ENCODE measurements at places on chromosomes 16 and 17.

GRCh38 chr16:57185446-57185944, 344 bp downstream of the PSME3IP1 start:
- DNase-seq: peak; percentile 23

DNA sequence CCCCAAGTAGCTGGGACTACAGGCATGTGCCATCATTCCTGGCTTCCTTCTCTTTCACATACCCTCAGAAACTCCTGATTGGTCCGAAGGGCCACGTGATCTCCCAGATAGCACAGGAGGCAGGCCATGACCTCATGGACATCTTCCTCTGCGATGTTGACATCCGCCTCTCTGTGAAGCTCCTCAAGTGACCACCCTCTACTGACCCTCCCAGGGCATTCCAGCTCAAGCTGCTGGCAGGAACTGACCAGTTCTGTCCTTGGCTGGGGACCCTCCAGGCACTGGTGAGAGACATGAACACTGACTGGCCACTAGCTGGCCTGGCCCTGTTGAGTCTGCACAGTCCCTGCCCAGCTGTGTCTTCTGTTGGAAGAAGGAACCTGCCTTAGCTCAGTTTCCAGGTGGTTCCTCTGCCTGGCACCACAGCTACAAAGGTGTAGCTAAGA, 5.6 kb downstream of the ERAL1 start:
- DNase-seq: no peak

GRCh38 chr16:4501071-4501478, 24.9 kb downstream of the HMOX2 start:
- DNase-seq: no peak

GRCh38 chr16:8257561-8257960, 332.8 kb downstream of the TMEM114 start:
- no peak for DNase-seq

DNA sequence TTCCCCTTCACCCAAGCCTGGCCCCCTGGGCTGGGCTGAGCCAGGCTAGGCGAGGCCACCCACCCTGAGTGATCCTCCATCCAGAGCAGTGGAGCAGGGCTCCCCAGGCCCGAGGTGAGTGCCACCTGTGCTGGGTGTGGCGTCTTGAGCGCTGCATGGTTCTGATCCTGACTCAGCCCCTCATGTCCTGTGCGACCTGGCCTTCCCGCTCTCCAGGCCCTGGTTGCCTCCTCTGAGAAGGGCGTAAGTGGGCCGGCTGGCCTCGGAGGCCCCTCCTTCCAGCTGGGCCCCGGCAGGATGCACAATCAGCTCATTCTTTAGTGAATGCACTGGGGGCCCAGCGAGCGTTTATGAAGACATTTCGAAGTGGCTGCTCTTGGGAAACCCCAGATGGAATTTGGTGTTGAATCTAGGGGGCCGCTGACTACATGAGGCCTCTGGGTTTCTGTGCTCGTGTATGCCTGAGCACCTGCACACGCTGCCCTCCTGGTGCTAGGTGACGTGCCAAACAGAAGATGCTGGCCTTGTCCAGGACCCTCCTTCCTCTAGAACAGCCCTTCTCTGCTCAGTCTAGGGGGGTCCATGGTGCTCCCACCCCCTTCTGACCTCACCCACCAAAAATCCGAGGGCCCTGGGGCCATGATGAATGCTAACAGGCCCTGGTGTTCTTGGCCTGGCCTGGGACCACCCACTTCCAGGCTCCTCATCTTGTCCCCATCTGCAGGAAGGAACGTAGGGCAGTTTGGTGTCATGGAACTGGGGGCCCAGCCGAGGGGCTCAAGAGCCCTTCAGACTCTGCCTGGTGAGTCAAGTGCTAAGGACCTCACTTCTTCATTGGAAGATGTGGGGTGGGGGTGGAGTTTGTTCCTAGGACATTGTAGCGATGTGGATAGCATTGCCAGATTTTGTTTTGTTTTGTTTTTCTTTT, 3.6 kb upstream of the TMEM92 start:
- DNase-seq: no peak

DNA sequence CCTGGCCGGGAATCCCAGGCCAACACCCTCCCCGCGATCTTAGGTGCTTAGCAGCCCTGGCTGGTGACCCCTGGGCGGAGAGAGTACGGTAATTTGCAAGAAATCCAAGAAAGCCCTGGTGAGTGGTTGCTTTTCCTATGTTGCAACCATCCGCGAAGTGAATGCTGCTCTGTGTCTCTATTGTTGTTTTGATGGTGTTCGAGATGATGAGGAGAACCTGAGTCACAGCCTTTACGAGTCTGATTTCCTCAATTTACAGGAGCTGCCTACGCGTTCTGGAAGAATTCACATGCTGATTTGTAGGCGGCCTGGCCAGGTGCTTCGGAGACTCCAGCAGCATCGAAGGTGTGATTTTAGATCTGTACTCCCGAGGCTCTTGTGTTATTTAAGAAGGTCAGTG, 63.3 kb downstream of the TMEM235 start:
- no peak for DNase-seq

- no peak for DNase-seq
These were observed 1.2 kb upstream of the COX6A2 start for GRCh38 chr16:31429314-31429713.

DNA sequence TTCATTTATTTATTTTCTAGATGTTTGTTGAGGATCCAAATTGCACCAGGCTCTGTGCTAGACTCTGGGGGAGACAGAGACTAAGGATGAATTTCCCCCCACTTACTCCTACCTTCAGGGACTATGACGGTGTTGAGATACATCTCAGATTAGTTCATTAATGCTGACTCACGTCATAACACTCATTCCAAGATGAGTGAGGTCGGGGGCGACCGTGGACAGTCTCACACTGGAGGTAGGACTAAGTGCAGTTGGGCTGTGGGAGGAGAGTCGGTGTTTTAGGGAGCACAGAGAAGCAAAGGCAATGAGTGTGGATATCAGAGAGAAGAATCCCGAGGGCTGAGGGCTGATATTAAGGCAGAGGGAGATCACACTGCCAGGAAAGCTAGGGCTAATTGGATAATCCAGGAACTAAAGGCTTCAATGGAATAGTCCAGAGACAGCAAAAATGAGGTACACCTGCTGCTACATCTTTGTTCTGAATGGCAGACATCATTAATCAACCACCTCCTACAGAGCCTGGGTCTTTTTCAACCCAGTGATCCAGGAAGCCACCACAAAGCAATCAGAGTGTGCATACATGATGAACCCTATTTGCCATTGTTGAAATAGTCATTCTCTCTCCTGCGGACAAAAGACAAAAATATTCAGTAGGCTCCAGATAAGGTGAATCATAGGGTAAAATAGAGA, 38.6 kb upstream of the CACNG4 start:
- DNase-seq: no peak

GRCh38 chr16:65278874-65279273, 157.0 kb upstream of the CDH11 start:
- DNase-seq: no peak

DNA sequence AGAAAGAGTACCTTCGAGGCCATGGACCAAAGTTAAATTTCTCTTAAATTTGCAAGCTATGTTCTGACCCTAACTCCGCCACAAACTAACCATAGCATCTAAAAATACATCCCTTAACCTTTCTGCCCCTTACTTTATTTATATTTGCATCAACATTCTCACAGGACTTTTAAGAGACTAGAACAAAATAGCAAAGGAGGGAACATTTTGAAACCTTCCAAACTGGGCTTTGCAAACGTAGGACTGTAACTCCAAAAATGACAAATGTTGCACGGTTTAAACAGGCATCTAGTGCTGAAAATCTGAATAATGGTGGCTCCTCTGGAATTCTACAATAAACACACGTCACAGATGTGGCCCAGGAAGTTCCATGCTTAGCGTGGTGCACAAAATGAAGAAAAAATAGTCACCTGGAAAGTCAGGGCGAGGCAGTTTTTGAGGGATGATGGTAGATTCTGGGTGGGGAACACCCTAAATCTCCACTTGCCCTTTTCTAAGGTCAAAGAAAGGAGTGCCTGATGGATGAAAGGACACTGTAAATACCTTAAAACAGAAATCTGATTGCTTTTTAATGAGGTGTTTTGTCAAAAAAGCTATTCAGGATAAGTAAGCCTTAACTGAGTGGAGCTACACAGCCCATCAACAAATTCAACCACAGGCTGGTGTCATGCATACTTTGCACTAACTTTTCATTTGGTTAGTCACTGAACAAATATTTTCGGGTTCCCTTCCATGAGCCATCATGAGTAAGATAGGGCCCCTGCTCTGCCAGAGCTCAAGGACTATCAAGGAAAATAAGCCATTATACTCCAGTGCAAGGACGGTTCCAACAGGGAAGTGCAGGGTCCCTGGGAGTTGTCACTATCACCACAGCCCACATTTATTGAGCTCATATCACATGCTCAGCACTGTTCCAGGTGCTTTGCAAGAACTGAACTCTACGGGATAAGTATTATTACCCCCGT, 21.2 kb downstream of the ARHGAP17 start:
- no peak for DNase-seq

GRCh38 chr17:59345476-59345875, 14.0 kb downstream of the YPEL2 start:
- DNase-seq: no peak

DNA sequence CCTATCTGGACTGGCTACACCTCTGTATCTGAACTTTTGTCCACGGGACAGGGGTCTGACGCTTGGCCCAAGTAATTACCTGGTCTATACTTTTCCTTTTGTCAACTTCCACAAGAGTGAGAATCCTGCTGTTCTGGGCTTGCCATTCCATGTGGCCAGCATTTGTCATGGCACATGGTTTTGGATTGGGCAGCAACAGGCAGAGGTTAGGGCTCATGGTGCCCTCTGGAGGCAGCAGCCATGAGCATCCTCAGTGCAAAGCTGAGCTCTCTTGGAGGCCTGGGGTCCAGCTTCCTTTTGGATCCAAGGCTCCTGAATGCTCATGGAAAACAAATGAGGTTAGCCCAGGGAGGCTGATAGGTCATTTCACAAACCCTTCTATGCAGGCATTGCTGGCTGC, 7.5 kb upstream of the EDC4 start:
- no peak for DNase-seq

DNA sequence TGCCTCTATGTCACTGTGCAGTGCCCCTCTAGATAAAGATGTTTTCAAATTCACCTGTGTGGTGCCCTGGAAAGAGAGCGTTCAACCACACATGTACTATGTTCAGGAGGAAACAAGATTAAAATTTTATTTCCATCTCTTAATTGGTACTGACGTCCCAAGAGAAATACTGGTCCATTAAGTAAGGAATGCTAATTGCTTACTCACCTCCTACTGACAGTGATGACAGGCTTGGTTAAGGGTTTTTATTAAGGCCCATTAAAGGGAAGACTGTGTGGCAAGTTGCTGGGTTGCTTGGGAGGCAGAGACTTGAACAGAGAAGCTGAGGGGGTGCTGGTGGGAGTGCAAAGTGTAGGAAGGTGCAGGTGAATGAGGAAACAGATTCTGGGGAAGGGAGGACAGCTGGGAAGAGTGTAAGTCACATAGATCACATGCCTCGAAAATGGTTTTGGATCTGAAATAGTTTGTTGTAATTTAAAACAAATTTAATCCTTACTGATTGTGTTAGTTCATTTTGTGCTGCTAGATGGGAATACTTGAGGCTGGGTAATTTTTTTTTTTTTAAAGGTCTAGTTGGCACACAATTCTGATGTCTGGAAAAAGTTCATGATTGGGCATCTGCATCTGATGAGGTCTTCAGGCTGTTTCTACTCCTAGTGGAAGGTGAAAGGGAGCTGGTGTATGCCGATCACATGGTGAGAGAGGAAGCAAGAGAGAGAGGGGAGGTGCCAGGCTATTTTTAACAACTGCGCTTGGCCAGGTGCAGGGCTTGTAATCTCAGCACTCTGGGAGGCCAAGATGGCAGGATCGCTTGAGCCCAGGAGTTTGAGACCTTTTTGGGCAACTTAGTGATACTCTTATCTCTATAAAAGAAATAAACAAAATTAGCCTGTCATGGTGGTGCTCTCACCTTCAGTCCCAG, 140.5 kb downstream of the CACNG3 start:
- no peak for DNase-seq

GRCh38 chr17:32516450-32516849, 29.7 kb downstream of the CDK5R1 start:
- no peak for DNase-seq

DNA sequence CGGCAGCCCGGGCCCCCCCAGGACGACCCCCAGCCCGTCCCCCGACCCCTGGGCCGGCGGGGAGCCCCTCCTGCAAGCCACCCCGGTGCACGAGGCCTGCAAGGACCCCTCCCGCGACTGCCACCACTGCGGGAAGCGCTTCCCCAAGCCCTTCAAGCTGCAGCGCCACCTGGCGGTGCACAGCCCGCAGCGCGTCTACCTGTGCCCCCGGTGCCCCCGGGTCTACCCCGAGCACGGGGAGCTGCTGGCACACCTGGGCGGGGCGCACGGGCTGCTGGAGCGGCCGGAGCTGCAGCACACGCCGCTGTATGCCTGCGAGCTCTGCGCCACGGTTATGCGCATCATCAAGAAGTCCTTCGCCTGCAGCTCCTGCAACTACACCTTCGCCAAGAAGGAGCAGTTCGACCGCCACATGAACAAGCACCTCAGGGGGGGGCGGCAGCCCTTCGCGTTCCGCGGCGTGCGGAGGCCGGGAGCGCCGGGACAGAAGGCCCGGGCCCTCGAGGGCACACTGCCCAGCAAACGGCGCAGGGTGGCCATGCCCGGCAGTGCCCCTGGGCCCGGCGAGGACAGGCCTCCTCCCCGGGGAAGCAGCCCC, 15.6 kb upstream of the ZFPM1 start:
- peak; percentile 60 for DNase-seq

- no peak for DNase-seq
These were observed 645 bp upstream of the ELMO3 start for GRCh38 chr16:67198238-67198734.

GRCh38 chr17:66711401-66711800, 123.5 kb upstream of the CACNG5 start:
- no peak for DNase-seq

DNA sequence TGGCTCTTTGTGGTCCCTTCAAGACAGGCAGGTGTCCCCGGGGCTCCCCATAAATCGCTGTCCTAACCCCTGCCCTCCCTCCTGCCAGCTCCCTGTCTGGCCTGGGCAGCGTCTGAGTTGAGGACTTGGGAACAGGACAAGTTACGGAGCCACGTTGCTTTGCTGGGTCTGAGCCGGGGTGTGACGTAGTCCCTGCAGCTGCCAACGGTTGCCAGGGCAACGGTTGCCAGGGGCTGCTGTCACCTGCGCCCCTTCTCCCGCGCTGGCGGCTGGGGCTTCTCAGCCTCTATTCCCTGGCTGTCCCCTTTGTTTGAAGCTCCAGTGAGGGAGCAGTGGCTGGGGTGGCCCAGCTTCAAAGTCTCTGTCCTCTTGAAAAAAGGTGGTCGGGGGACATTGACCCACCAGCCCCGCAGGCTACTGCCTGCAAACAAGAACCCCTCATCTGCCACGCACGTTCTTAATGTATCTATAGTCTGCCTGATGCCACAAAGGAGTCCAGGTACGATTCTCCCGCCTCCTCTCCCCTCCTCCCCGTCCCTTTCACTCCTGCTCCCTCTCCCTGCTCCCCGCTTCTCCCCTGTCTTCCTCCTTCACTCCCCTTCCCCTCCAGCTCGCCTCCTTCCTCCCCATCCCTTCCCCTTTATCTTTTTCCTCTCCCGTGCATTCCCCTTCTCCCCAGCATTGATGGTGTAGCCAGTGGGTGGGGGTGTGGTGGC, 10.9 kb downstream of the ADGRG1 start:
- no peak for DNase-seq

- DNase-seq: no peak
These were observed 18.2 kb downstream of the ZNF213 start for GRCh38 chr16:3152991-3153368.
